ENCODE measurements at places on chromosomes 16 and 17.
A peak's percentile ranks its signal among the peaks of the same experiment; 100 is the strongest.

GRCh38 chr17:8781776-8782175 lies 17.4 kb downstream of the MFSD6L start:
- no peaks in the 10 kb centered on the region for H3K36me3 ChIP-seq
- no peak for DNase-seq
- peaks cover 1% of the 10 kb centered on the region for H3K4me1 ChIP-seq
- peak overlapping the region; percentile 7 for H3K27ac ChIP-seq
- no peak overlapping the region for H3K4me3 ChIP-seq

DNA sequence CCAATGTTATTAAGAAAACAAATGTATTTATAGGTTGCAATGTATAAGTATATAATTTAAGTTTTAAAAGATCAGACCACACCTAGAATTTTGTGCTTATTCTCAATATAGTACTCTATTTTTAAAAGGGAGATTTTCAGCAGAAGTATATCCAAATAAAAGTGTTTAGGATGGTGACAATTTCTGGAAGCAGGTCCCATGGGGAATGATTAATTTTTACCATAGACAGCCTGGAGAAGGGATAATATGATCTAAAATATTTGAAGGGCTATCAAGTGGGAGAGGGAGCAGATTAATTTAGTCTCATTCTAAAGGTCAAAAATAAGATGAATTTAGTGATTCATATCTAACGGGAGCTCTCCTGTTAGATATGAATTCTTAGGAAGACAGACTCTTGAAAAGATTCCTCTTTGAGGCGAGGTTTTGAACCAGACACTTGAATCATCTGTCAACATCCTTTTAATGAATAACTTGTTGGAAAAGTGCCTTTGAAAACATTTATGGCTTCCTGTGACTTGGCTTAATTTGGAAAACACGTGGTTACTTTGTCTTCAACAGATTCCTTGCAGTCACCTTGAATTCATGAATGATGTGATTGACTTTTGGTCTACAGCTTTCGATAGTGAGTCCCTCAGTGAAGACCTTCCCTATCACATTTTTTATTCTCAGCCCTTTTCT lies 29.3 kb upstream of the SMIM36 start:
- H3K4me1 ChIP-seq = no peaks in the 10 kb centered on the region
- no peaks in the 10 kb centered on the region for H3K27me3 ChIP-seq
- no peak overlapping the region for H3K4me3 ChIP-seq
- no peak overlapping the region for H3K27ac ChIP-seq
- H3K36me3 ChIP-seq = no peaks in the 10 kb centered on the region

- H3K36me3 ChIP-seq = no peaks in the 10 kb centered on the region
- H3K4me3 ChIP-seq = no peak overlapping the region
- peaks cover 2% of the 10 kb centered on the region for H3K4me1 ChIP-seq
- H3K27ac ChIP-seq = no peak overlapping the region
- H3K27me3 ChIP-seq = peaks cover 9% of the 10 kb centered on the region
Measured at GRCh38 chr16:57282510-57283213, 1.8 kb downstream of the PLLP start.

DNA sequence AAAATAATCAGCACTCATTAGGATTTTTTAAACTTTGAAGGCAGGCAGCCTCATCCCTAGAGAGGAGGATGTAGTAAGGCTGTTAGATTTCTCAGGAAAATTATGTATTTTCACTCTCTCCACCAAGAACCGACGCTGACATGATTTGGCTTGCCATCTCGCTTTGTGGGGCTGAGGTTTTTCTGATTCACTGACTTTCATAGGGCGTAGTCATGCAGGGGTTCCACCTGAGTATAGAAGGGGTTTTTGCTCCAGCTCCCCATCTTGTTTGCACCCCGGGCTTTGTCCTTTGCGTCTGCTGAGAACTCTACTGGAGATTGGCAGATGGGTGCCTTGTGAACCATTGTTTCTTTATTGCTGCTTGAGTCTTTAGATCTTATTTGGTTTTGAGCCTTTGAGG lies 20.2 kb downstream of the TOM1L1 start:
- no peaks in the 10 kb centered on the region for H3K27me3 ChIP-seq
- H3K36me3 ChIP-seq = peaks cover 40% of the 10 kb centered on the region
- no peak overlapping the region for H3K27ac ChIP-seq
- H3K4me1 ChIP-seq = peaks cover 3% of the 10 kb centered on the region
- no peak overlapping the region for H3K4me3 ChIP-seq

GRCh38 chr17:57724026-57724728 lies 20.9 kb downstream of the CCDC182 start:
- H3K4me1 ChIP-seq = no peaks in the 10 kb centered on the region
- H3K27ac ChIP-seq = no peak overlapping the region
- no peaks in the 10 kb centered on the region for H3K36me3 ChIP-seq
- H3K27me3 ChIP-seq = no peaks in the 10 kb centered on the region
- DNase-seq = no peak
- no peak overlapping the region for H3K4me3 ChIP-seq

GRCh38 chr17:74307984-74308773 lies 17.8 kb upstream of the KIF19 start:
- DNase-seq = no peak
- H3K27ac ChIP-seq = no peak overlapping the region
- no peaks in the 10 kb centered on the region for H3K4me1 ChIP-seq

DNA sequence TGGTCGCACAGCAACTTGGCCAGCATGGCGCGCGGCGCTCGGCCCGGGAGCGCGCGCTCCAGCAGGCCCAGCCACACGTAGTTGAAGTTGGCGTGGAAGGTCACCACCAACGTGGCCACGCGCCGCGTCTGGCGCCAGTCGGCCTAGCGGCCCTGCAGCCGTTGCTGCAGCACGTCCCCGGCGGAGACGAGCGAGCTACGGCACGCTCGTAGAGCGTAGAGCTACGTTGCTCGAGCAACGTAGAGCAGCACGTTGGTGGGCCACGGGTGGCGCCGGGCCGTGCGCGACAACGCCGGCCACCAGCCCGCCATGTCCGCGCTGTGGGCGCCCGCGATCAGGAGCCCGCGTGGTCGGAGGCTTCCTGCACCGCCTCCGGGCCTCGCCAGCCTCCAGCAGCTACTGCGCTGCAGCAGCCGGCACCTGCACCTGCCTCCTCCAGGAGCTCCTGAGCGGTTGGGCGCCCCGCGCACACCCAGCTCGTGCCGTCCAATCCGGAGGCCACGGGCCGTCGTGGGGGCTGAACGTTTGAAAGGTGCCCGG lies 13.4 kb upstream of the SULT1A1 start:
- H3K36me3 ChIP-seq = no peaks in the 10 kb centered on the region
- no peaks in the 10 kb centered on the region for H3K27me3 ChIP-seq
- H3K4me3 ChIP-seq = no peak overlapping the region
- DNase-seq = no peak
- no peak overlapping the region for H3K27ac ChIP-seq

- H3K27ac ChIP-seq = no peak overlapping the region
- no peaks in the 10 kb centered on the region for H3K27me3 ChIP-seq
- peaks cover 9% of the 10 kb centered on the region for H3K4me1 ChIP-seq
Measured at GRCh38 chr17:63439687-63440086, 6.4 kb downstream of the CYB561 start.

DNA sequence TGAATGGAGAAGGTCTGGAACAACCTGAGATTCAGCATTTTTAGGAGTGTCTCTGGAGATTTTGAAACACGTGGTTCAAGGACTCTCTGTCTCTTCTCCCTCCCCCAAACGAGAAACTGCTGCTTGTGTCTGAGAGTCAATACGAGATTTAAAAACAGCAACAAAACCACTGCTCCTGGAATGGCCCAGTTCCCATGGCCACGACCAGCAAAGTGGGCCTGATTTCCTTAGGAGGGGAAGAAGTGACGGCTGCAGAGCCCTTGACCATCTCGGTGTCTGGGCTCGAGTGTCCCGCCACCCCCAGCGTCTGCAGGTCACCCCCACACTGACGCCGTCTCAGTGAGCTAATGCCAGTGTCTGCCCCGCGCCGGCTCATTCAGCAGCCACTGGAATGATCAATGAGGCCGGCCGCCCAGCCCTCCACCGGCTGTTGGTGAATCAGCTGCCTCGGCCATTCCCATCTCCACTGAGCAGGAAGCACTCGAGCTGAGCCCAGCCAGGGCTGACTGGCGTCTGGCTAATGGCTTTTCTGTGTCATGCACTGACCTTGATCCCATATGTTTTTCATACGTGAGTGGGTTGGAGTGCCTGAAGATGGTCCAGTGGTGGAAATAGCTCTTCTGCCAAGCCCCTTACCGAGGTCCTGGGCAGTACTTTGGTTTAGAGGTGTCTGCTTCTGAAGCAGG lies 151.8 kb downstream of the PITPNC1 start:
- no peak overlapping the region for H3K4me3 ChIP-seq
- no peaks in the 10 kb centered on the region for H3K36me3 ChIP-seq
- peaks cover 4% of the 10 kb centered on the region for H3K4me1 ChIP-seq
- no peaks in the 10 kb centered on the region for H3K27me3 ChIP-seq
- no peak for DNase-seq

GRCh38 chr17:79777120-79777893 lies 641 bp upstream of the CBX2 start:
- peaks cover 30% of the 10 kb centered on the region for H3K36me3 ChIP-seq
- peak; percentile 87 for DNase-seq
- no peaks in the 10 kb centered on the region for H3K27me3 ChIP-seq
- peak overlapping the region; percentile 57 for H3K4me3 ChIP-seq
- peak overlapping the region; percentile 74 for H3K27ac ChIP-seq

DNA sequence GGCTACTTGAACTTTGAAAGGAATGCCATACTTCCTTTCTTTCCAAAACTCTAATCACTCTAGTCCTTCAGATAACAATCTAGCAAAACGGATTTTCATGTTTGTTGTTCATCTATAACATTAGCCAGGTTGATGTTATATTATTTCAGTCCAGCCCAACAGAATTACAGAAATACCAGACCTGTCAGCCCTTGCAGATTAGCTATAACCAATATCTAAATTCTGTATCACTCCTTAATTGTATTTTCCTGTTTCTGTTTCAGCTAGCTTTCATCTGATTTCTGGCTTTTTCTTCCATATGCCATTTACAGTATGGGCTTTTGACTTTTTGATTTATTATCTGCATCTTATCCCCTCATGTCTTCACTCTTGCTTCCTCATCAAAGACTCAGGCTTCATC lies 479.8 kb upstream of the CDH8 start:
- no peaks in the 10 kb centered on the region for H3K4me1 ChIP-seq
- H3K4me3 ChIP-seq = no peak overlapping the region
- no peak for DNase-seq

- no peaks in the 10 kb centered on the region for H3K27me3 ChIP-seq
- H3K4me3 ChIP-seq = no peak overlapping the region
- DNase-seq = no peak
- H3K36me3 ChIP-seq = no peaks in the 10 kb centered on the region
Measured at GRCh38 chr17:35176897-35177296, 17.3 kb downstream of the SLC35G3 start.

- no peak for DNase-seq
- no peak overlapping the region for H3K27ac ChIP-seq
- H3K4me1 ChIP-seq = 0 out of 2 replicates have a peak, but pooled peaks cover 7% of the 10 kb centered on the region
- no peak overlapping the region for H3K4me3 ChIP-seq
- H3K36me3 ChIP-seq = no peaks in the 10 kb centered on the region
- H3K27me3 ChIP-seq = no peaks in the 10 kb centered on the region
Measured at GRCh38 chr17:75075597-75076336, 12.0 kb upstream of the SLC16A5 start.

DNA sequence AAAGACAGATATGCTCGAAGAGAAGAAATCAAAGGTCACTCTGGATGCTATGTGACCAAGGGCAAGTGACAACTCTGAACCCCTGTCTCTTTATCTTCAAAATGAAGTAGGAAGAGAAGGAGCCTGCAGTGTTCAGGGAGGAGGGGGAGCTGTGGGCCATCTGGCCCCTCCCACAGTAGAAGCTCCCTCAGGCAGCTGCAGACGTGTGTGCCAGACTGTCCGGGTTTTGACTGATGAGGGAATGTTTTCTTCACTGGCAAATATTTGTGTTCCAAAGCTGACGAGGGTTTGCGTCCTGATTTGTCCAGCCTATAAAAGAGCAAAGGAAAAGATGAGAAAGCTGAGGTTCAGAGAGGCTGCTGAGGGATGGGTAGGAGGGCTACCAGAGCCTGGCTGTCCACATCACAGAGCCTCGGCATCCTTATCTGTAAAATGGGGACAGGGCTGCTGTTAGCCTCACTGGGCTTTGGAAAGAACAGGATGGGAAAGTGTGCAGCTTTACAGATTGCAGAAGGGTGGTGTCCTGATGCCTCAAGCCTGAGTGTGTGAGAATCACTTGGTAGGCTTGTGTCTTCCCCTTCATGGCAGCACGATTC lies 1.8 kb upstream of the GINS2 start:
- no peaks in the 10 kb centered on the region for H3K4me1 ChIP-seq
- no peaks in the 10 kb centered on the region for H3K27me3 ChIP-seq
- no peak for DNase-seq
- no peak overlapping the region for H3K27ac ChIP-seq

- no peaks in the 10 kb centered on the region for H3K36me3 ChIP-seq
- H3K4me1 ChIP-seq = peaks cover 5% of the 10 kb centered on the region
- H3K27ac ChIP-seq = no peak overlapping the region
- H3K4me3 ChIP-seq = no peak overlapping the region
- no peak for DNase-seq
Measured at GRCh38 chr17:40283662-40284061, 4.0 kb upstream of the CDC6 start.
